ENCODE measurements at places on chromosomes 12 and 14.

GRCh38 chr14:73623504-73624054 is 11.3 kb downstream of the ACOT6 start:
- DNase-seq, result no peak

GRCh38 chr12:111816065-111816615 is 25.9 kb upstream of the MAPKAPK5 start:
- DNase-seq, result no peak

- DNase-seq, result no peak
These were observed 25.9 kb downstream of the UBE2N start for GRCh38 chr12:93415723-93416464.

DNA sequence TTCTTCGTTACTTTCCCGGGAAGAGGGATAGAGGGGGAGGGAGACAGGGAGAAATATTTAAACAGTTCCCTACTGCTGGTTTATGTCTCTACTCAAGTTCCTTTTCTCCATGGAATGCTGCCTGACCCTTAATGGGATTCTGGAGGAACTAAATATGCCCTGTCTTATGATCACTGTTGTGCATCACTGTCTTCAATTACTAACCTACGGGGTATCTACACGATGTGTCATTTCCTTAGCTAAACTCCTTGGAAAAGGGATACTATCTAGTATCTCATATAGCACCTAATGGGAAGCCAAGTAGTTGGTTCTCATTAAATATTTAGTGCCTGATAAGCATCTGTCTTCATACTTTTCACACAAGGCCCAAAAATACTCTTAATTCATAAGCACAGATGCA is 37.5 kb upstream of the FBLN5 start:
- DNase-seq, result no peak

DNA sequence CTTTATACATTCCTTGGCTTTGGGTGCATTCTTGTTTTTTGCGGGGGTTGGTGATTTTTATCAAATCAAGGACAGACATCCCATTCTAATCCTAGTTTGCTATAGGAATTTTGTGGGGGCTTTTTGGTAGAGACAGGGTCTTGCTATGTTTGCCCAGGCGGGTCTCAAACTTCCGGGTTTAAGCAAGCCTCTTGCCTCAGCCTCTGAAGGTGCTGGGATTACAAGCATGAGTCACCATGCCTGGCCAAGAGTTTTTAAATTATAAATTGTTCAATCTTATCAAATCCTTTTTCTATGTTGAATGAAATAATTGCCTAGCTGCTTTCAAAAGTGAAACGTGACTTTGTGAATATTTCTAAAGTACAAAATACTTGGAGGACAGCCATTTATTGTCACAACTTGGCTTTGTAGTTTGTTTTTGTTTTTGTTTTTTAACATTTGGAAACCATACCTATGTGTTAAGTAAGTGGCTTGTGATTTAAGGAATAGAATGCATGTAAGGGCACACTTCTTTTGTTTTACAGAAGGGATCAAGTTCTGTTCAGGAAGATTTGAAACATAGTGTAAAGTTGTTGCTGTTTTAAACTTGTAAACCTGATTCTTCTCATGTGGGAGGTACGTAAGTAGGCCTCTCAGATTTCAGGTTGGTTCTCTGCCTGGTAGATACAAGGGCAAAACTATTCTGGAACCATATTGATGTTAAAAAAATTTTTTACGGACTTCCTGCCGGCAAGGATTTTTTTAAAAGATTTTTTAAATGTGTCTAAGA is 13.4 kb downstream of the MARK3 start:
- DNase-seq, result no peak

Measured in activated CD4-positive, alpha-beta T cell treated with anti-CD3 and anti-CD28 coated beads, Interleukin-2, amount 50 U/mL, for 48 hours (primary cell).